B cell (primary cell): ENCODE measurements at places on chromosomes 7 and 10. TPM values are rescaled to one million over a fixed set of nuclear protein-coding genes. Genes with fewer than 3 reads are reported as not detected.

Gene VAX1
- not detected in 2 replicates for total RNA-seq

Gene SPDYE9
- total RNA-seq = not detected in 2 replicates

Gene DNAH11
- 0.24 TPM in 1 of 2 replicates, not detected in the other for total RNA-seq

Gene CFTR
- not detected in 2 replicates for total RNA-seq

Gene CACNB2
- not detected in 2 replicates for total RNA-seq

Gene TMEM229A
- not detected in 2 replicates for total RNA-seq

Gene CYP3A4
- not detected in 2 replicates for total RNA-seq
